ENCODE measurements at places on chromosomes 11 and 22. TPM values are rescaled to one million over a fixed set of nuclear protein-coding genes. Genes with fewer than 3 reads are reported as not detected.

GRCh38 chr22:26364066-26365015, 64.7 kb upstream of the ASPHD2 start:
- H3K27me3 ChIP-seq = peaks cover 4% of the 10 kb centered on the region
- DNase-seq = peak; percentile 77
- H3K27ac ChIP-seq = no peak overlapping the region
- no peaks in the 10 kb centered on the region for H3K4me1 ChIP-seq

BIK gene
- total RNA-seq = 6.8 TPM

GRCh38 chr11:47060807-47061206, 115.9 kb downstream of the ARFGAP2 start:
- no peak overlapping the region for H3K4me3 ChIP-seq
- H3K36me3 ChIP-seq = no peaks in the 10 kb centered on the region
- H3K4me1 ChIP-seq = no peaks in the 10 kb centered on the region

GRCh38 chr11:126893796-126894195, 106.8 kb downstream of the KIRREL3 start:
- no peaks in the 10 kb centered on the region for H3K36me3 ChIP-seq
- no peak overlapping the region for H3K4me3 ChIP-seq
- H3K27ac ChIP-seq = no peak overlapping the region
- H3K4me1 ChIP-seq = peaks cover 27% of the 10 kb centered on the region
- H3K27me3 ChIP-seq = peaks cover 5% of the 10 kb centered on the region
- peak; percentile 29 for DNase-seq

DNA sequence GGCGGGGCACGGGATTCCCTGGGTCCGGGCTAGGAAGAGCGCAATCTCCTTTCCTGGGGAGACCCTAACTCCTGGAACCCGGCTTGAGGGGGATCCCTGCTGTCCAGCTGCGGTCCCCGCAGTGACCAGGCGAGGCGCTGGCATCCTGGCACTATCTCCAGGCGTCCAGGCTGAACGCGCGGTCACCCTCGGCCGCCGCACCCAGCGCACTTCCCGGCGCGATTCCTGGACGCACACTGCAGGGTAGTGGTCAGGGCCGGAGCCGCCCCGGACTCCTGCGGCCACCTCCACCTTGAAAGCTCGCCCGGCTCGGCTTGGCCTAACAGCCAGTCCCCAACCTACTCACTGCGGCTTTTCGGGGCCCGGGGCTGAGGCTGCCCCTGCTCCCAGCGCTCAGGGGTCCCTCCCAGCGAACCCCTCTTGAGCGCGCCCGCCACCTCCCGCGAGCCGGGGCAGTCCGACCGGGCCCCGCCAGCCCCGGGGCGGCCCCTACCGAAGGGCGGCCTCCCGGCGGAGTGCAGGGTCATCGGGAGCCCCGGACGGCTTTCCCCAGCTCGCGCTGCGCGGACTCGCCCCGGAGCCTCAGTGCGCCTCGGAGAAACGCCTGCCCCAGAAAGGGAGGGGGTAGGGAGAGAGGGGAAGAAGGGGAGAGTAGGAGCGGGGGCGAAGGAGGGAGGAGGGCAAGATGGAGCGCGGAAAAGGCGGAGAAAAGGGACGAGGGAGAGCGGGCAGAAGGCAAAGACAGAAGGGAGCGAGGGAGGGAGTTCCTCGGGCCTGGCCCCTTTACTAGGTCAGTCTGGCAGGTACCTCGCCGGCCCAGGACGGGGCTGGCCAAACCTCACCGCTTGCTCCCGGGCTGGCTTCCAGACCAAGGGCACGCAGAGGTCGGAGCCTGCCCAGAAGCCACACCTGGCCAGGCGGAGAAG, 1.0 kb downstream of the POU2AF3 start:
- no peak overlapping the region for H3K27ac ChIP-seq
- DNase-seq = no peak
- no peaks in the 10 kb centered on the region for H3K36me3 ChIP-seq
- H3K4me3 ChIP-seq = peak overlapping the region; percentile 33

- no peak overlapping the region for H3K4me3 ChIP-seq
- no peaks in the 10 kb centered on the region for H3K4me1 ChIP-seq
- no peak for DNase-seq
- H3K27ac ChIP-seq = no peak overlapping the region
- no peaks in the 10 kb centered on the region for H3K27me3 ChIP-seq
Measured at GRCh38 chr11:14443638-14444037, 56.0 kb downstream of the COPB1 start.

- H3K27ac ChIP-seq = no peak overlapping the region
- H3K27me3 ChIP-seq = peaks cover 96% of the 10 kb centered on the region
- no peak overlapping the region for H3K4me3 ChIP-seq
Measured at GRCh38 chr22:45970705-45971407, 6.1 kb downstream of the WNT7B start.

PRAME gene
- total RNA-seq = 1.1 TPM

RASSF10 gene
- 2.8 TPM for total RNA-seq

GAS2 gene
- total RNA-seq = 3.1 TPM

- no peak overlapping the region for H3K27ac ChIP-seq
- no peaks in the 10 kb centered on the region for H3K4me1 ChIP-seq
- H3K4me3 ChIP-seq = no peak overlapping the region
- no peaks in the 10 kb centered on the region for H3K27me3 ChIP-seq
Measured at GRCh38 chr11:1059759-1060158, 14.9 kb upstream of the MUC2 start.

GATD1 gene
- 13.0 TPM for total RNA-seq

GRCh38 chr11:117313091-117313490, 3.0 kb downstream of the BACE1 start:
- H3K27ac ChIP-seq = no peak overlapping the region
- DNase-seq = no peak
- peaks cover 9% of the 10 kb centered on the region for H3K4me1 ChIP-seq
- no peak overlapping the region for H3K4me3 ChIP-seq
- H3K27me3 ChIP-seq = peaks cover 4% of the 10 kb centered on the region
- H3K36me3 ChIP-seq = no peaks in the 10 kb centered on the region

- H3K27ac ChIP-seq = no peak overlapping the region
- H3K27me3 ChIP-seq = peaks cover 9% of the 10 kb centered on the region
- no peaks in the 10 kb centered on the region for H3K36me3 ChIP-seq
Measured at GRCh38 chr11:61691380-61692156, 11.4 kb downstream of the DAGLA start.

POU2AF2 gene
- total RNA-seq = 1.0 TPM

- no peaks in the 10 kb centered on the region for H3K27me3 ChIP-seq
- no peak overlapping the region for H3K27ac ChIP-seq
- no peaks in the 10 kb centered on the region for H3K36me3 ChIP-seq
- H3K4me3 ChIP-seq = no peak overlapping the region
- H3K4me1 ChIP-seq = peaks cover 10% of the 10 kb centered on the region
Measured at GRCh38 chr11:93652679-93653078, 8.8 kb upstream of the CEP295 start.

DNA sequence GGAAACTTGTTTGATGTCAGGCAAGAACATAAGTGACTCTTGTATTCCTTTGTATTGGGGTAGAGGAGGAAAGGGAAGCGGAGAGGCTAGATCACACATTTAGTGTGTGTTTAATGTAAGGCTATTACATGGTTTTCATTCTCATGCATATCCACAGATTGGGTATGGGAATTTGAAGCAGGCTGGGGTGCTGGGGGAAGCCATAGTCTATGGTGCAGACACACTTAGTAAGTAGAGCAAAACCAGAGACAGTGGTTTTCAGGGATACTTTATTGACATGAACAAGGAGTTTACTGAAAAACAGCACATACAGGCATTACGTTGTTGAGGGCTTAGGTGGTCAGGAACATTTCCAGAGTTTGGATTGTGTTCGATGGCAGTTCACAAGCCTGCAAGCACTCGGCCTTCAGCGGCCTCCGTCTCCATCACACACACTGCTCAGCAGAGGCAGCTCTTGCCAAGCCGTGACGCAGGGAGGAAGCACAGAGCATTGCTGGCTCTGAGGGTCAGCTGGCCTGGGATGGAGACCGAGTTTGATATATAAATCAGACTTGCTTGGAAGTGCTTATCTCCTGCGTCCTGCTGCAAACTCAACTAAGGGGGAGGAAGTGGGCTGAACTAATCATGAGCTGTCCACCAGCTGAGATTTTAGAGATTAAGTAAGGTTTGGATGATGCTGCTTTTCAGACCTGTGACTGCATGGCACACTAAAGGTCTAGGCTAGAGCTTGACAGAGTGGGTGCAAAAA, 25.3 kb downstream of the SCN3B start:
- no peaks in the 10 kb centered on the region for H3K27me3 ChIP-seq
- H3K4me1 ChIP-seq = no peaks in the 10 kb centered on the region
- peaks cover 19% of the 10 kb centered on the region for H3K36me3 ChIP-seq

DNA sequence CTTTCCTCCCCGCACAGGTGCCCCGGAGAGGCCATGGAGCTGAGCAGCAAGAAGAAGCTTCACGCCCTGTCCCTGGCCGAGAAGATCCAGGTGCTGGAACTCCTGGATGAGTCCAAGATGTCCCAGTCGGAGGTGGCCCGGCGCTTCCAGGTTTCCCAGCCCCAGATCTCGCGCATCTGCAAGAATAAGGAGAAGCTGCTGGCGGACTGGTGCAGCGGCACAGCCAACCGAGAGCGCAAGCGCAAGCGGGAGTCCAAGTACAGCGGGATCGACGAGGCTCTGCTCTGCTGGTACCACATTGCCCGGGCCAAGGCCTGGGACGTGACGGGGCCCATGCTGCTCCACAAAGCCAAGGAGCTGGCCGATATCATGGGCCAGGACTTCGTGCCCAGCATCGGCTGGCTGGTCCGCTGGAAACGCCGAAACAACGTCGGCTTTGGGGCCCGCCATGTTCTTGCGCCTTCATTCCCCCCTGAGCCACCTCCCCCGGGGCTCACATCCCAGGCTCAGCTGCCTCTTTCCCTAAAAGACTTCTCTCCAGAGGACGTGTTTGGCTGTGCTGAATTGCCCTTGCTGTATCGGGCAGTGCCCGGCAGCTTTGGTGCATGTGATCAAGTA, 1.3 kb downstream of the TIGD3 start:
- no peak for DNase-seq
- peaks cover 42% of the 10 kb centered on the region for H3K4me1 ChIP-seq
- H3K27me3 ChIP-seq = peaks cover 20% of the 10 kb centered on the region
- no peak overlapping the region for H3K27ac ChIP-seq
- peaks cover 26% of the 10 kb centered on the region for H3K36me3 ChIP-seq

DNA sequence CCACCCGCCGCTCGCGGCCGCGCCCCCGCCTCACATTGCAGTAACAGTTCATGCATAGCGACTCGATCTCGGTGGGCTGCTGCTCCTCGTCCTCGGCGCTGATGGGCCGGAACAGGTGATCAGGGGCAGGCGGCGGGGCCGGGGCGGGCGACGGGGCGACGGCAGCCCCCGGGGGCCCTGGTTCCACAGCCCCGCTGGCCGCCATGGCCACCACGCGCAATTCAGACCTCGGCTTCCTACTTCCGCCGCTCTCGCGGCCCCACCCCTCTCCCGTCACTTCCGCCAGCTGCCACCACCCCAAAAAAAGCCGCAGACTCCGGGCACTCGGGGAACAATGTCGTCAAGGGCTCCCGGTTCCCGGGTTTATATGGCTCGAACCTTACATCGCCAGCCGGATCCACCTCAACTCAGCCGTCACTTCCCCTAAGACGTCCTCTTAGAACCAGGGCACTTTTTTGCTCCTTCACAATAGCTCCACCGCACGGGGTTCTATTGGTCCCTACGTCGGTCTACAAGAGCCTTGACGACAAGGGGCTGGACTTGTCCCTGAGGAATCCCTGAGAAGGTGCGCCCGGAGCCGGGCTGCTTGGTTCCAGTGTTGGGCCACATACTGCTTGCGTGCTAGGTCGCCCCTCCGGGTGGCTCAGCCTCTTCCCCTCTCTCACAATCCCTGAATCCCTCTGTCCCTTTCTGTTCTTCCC, at the start of gene ZPR1:
Gene ZPR1 (minus strand): TSS at position 238 of the 701 bp plus-strand sequence. CDS start 33 bp downstream, at position 205.
- H3K36me3 ChIP-seq = peaks cover 28% of the 10 kb centered on the region
- H3K4me1 ChIP-seq = peaks cover 15% of the 10 kb centered on the region
- peak within 1 kb of the TSS; percentile 78 for H3K27ac ChIP-seq
- peak within 1 kb of the TSS; percentile 92 for H3K4me3 ChIP-seq
- no peaks in the 10 kb centered on the region for H3K27me3 ChIP-seq

DNA sequence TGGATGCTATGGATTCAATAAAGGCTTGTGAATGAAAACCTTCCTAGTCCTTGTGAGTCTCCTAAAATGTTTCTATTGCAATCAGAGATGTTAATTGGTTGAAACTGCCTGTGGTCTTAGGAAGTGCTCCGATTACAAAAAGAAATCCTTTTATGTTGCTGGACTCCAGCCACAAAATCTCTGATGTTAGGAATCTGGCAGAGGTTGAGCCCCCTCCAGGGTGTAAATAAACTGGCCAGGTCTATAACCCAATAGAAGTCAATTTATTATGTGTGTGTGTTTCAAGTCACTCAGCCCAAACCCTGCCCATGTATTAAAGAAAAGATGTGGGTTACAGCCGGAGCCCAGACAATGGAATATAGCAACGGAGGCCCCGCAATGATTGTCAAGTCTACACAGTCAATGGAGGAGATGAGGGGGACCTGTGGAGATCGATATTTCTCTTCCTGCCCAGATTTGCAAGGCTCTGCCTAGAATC, 218.1 kb upstream of the SORL1-AS1 start:
- no peaks in the 10 kb centered on the region for H3K36me3 ChIP-seq
- H3K27me3 ChIP-seq = no peaks in the 10 kb centered on the region
- peak overlapping the region; percentile 70 for H3K27ac ChIP-seq
- no peak overlapping the region for H3K4me3 ChIP-seq
- no peaks in the 10 kb centered on the region for H3K4me1 ChIP-seq

PIH1D2 gene
- total RNA-seq = 1.6 TPM

Data from thymus (tissue), 14 donors.